ENCODE measurements at places on chromosomes 4 and X.

- no peak for DNase-seq
These were observed 165.8 kb downstream of the GASK1B start for GRCh38 chr4:158006990-158007389.

DNA sequence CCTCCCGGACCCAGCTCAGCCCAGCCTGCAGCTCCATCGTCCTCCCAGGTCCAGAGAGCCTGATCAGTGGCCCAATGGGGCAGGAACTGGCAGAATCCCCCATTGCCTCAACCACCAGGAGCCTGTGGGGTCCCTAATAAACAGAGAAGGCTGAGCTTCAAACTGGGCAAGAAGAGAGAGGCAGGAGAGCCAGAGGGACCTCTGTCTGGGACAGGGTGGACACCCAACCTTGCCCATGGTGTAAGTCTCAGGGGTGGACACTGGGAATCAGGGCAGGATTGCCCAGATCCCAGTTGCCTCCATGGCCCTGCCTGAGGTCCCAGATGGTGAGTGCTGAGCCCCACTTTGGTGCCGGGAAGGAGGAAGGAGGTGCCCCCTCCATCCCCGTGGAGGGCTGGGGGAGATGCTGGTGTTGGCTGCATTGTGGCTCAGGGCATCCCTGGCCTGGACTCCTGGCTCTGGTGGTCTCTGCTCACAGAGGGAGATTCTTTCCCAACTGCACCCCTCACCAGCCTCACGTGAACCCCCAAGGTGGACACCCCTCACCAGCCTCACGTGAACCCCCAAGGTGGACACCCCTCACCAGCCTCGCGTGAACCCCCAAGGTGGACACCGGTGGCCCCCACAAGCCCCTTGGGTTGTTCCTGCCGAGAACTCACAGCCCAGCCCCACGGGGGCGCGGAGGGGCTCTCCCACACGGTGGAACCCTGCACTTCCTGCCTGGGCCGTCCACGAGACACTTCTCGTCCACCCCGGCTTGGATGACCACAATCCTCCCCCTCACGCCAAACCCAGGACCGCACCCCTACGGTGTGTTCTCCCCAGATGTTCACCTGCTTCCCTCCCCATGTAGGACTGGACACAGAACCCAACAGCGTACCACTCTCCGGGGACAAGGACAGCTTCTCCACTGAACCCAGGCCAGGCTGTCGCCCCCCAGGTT lies 5.4 kb downstream of the CPLX1 start:
- no peak for DNase-seq

GRCh38 chr4:26218677-26219605 lies 101.9 kb upstream of the RBPJ start:
- no peak for DNase-seq

DNA sequence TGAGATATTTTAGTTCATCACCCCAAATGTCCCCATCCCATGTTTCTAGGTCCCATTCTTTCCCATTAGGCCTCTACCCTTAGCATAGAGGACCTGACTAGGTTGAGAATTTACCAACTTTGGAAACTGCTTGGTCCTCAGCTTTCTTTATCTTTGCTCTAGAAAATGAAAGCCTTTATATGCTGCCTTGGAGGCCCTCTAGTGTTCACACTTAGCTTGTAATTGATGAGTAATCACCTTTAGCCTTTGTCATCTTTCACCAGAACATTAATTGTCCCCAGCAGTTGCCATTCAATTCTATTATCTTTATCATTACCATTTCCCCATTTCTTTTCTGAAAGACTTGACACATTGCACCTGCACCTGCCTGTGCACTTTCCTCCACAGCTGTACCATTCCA lies 589.2 kb upstream of the NR3C2 start:
- no peak for DNase-seq

DNA sequence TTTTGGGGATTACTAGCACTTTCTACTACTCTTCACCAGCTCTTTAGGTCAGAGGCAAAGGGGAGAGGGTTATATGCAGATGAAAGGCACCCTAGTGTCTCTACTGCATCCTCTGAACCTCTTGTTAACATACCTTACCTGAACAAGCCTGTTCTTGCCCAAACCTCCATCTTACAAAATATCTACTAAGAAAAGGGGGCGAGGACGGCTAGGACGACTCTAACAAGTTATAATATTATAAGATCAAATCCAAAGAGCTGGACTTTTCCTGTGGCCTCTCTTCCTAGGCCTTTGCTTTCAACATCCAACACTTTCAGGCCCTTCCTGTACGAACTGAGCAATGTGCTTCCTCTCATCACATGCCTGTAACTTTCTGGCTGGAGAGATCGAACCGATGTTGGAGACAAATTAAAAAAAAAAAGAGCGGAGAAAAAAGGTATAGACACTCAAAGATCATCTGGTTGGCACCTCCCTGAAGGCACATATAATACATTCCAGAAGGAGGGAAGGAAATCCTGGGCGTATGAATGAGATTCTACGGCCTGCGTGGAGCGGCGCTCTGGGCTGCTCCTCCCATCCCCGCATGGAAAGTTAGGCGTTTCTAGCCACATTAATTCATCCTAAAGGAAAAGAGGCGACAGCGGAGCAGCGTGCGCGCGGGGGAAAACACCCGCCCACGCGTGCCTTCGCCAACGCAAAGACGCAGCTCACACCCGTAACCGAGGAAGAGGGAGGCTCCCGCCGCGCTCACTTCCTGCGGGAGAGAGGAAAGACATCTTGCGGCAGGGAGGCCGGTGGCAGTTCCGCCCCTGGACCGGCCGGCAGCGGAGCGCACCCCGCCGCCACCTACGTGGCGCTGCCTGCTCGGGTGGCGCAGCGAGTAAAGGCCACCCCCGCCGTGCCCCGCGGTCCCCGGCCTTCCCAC lies 808 bp downstream of the PRDM5 start:
- DNase-seq = peak; percentile 17

DNA sequence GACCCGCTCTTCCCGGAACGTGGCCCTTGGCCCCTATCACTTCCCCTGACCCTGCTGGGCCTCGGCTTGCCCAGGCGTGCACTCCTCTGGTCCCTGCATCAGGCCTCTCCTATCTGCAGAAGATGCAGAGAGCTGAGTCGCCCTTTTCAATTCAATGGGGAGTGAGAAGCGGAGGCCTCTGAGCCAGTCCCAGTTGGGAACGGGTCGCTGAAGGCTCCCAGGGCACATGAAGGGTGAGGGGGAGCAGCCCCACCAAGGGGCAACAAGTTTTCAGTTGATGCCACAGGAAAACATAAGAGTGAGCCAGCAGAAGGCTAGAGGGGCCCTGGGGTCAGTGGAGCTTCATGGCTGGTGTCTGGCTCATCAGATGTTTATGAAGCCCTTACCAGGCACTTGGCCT lies 17.1 kb downstream of the PSAPL1 start:
- no peak for DNase-seq

DNA sequence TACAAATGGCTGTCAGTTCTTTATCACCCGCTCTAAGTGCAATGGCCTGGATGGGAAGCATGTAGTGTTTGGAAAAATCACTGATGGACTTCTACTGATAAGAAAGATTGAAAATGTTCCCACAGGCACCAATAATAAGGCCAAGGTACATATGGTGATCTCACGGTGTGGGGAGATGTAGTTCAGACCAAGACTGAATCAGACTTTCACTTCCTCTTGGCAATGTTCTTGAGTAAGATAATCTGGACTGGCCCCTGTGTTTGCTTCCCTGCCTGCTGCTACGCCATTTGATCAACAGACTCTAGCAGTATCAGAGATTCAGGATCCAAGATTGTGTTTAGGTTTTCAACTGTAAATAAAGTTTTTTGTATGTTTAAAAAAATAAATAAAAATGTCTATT lies 682.2 kb upstream of the AMOT start:
- DNase-seq = no peak
